GM04504 (cell line): ENCODE measurements at places on chromosomes 2 and 18.

DNA sequence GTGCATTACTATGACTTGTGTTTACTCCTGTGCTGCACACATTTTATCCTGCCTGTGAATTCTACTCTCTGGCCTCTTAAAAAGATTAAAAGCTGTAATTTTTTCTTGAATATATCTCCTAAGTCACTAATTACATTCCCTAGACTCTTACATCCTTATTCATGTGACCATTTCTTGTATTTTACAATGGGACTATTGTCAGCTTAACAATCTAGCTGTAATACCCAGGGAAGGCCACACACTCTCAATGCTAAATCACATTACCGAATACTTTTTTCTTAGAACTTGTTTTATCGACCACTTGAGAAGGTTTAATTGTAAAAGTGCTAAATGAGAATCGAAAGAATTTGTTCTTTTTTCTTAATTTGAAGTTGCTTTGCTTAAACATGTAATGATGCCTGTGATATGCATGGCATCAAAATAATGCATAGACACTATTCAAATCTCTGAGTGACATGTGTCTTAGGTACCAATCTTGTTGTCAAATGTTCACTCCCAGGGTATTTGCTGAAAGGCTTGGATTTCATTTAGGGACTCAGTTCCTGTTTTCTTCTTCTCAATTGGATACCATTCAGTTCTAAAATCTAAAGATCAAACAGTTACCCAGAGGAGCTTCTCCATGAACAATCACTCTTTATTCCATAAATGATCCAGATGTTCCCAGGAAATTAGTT is 498.5 kb downstream of the DPP10 start:
- DNase-seq: no peak

DNA sequence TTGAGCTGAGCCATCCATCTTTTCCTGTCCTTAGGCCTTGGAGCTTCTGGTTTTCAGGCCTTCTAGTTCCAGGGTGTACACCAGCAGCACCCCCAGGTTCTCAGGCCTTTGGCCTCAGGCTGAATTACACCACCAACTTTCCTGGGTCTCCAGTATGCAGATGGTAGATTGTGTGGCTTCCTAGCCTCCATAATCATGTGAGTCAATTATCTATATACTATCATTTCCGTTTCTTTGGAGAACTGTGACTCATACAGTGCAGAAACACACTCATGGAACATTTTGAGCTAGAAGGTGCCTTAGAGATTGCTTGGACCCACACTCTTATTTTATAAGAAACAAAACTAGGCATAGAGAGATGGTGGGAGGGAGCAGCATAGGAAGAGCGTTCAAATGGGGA is 167.4 kb downstream of the NCK2 start:
- DNase-seq: no peak

DNA sequence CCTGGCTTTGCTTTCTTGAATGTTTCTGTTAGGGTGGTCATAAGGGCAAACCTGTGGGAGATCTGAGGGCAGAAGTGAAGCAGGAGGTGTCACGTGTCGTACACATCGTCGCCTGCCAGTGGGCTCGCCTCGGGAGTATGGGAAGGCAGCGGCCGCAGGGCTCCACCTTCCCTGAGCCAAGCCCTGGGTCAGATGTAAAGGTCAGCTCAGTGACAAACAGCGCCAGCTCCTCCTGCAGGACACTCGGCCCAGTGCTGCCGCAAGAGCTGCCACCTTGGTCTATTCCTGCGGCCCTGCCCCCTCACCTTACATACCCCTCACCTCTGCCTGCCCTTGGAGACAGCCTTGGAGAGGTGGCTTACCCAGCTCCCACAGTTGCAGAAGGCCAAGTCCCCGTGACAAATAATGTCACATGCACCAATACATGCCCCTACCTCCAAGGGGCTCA is 64.2 kb downstream of the PSMG2 start:
- no peak for DNase-seq

DNA sequence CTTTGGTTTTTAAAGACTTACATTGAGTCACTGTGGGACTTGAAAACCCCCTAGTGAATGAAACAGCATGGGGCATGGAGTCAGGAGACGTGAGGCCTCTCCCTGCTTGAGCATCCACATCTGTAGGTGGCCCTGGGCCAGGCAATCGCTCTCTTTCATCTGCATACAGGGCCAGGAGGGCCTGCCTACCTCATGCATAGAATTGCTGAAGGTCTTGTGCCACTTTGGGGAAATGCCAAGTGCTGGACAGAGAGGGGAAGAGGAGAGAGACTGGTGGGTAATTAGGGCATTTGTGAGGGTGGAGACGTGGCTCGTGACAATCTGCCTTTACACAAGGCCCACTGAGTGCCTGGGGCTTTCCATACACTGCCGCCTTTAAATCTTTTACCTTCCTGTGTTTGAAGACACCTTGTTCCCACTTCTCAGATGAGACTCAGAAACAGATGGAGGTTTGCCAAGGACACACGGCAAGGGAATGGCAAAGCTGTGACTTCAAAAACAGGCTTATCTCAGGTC is 322.2 kb upstream of the HS6ST1 start:
- no peak for DNase-seq

DNA sequence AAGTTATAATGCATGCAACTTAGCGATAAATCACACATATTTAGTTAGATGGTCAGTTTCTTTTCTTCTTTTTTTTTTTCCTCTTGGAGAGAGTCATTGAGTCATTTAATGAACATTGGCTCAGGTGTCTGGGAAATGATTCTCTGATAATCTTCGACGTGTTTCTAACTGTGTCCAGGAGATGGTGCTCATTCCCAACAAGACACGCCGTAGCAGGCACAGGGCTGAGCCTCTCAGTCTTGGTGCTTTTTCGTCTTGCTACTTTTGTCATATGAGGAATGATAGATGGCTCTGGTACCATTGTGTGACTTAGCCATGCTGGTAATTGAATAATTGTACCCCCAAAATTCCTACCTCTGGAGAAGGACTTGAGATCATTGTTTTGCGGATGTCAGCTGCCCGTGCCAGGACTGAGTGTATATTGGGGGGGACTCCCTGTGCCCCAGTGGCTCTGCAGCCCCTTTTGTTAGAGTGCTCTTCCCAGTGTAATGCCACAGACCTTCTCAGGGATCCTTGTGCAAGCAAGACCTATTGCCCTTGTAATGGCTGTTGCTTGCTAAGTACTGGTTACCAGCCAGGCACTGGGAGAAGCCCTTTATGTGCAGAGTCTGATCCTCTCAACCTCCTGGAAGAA is 107.6 kb upstream of the CYRIA start:
- DNase-seq: peak; percentile 17

DNA sequence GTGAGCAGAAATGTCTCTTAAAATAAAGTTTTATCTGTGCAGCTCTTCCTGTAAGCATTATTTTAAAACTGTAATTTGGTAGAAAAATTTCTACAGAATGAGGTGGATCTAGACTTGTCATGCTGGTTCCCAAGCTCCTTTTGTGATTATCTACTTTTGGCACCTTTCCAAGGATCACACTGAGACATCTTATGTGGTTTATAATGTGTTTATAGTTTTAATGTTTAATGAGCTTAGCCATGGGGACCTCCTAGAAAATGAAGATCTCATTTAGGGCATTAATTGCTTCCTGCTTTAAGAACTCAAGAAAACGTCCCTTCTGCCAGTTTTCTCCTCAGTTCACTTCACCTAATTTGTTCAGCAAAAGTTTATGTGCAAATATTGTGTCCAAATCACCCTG is 468.4 kb downstream of the SUCLG1 start:
- DNase-seq: no peak

GRCh38 chr2:29290293-29291047 is 175.3 kb downstream of the CLIP4 start:
- DNase-seq: no peak

DNA sequence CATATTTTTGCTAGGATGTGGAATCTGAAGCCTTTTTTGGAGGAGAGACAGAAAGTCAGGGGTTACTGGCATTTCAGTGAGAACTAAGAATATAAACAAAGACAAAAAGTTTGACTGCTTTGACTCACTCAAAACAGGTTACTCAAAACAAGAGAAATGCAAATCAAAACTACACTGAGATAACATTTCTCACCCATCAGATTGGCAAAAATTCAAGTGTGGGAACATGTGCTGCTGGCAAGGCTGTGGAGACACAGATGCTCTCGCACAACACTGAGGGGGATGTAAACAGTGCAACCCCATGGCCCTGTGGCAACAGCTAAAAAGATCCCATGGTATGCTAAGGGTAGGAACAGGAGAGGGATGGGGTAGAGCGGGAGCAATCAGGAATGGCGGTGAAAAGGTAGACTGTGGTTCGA is 86.6 kb downstream of the DTNB start:
- no peak for DNase-seq

DNA sequence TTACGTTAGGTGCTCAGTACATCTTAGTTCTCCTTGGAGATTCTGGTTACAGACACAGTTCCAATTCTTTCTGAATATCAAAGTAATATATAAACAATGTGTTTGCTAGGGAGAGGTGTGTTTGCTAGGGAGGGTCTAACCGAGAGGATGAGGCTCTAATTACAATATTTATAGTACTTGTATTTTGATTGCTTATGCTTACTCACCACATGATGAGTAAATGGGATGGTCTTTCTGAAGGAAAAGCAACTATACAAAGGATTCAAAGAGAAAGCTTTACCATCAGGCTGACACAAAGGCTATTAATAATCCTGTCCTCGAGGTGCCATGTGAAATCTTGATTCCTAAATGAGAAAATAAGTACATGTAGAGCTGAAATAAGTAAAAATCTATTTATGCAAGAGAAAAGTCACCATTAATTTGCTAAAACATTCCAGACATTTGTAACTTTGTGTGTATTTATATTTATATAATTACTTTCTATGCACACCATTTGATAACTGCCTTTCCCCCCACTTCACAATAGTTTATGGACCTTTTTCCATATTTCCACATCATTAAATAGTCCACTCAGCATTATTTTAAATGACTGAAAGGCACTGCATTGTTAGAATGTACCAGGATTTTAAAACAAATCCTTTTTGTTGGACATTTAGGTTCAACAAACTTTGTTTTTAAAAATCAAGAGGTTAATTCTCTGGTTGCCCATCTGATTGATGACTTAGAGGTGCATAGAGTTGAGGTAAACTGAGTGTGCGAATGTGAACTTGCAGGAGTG is 94.5 kb upstream of the FN1 start:
- DNase-seq: no peak

GRCh38 chr18:61935362-61935761 is 42.6 kb upstream of the RNF152 start:
- DNase-seq: no peak

GRCh38 chr2:40219141-40219540 is 232.7 kb downstream of the SLC8A1 start:
- no peak for DNase-seq

GRCh38 chr2:168215813-168216212 is 31.6 kb downstream of the STK39 start:
- no peak for DNase-seq

DNA sequence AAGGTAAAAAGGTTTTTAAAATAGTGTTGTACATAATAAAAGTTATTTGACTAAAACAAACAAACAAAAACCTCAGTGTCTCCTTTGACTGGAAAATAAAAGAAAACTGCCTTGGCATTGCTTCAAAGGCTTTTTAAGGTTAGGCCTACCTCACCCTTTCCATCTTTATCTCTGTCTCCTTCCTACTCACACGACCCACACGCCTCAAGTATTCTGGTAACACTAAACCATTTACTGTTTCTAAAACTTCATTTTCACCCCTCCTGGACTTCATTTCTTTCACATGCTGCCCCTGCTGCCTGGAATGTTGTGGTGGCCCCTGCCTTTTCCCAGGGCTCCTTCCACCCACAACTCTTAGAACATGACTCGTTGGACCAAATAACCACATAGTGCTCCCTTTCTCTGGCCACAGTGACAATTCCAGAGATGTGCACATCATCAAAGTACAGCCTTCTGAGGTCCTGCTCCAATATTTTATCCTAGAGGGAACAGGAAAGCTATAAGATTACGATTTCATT is 54.0 kb downstream of the ERBB4 start:
- DNase-seq: no peak

DNA sequence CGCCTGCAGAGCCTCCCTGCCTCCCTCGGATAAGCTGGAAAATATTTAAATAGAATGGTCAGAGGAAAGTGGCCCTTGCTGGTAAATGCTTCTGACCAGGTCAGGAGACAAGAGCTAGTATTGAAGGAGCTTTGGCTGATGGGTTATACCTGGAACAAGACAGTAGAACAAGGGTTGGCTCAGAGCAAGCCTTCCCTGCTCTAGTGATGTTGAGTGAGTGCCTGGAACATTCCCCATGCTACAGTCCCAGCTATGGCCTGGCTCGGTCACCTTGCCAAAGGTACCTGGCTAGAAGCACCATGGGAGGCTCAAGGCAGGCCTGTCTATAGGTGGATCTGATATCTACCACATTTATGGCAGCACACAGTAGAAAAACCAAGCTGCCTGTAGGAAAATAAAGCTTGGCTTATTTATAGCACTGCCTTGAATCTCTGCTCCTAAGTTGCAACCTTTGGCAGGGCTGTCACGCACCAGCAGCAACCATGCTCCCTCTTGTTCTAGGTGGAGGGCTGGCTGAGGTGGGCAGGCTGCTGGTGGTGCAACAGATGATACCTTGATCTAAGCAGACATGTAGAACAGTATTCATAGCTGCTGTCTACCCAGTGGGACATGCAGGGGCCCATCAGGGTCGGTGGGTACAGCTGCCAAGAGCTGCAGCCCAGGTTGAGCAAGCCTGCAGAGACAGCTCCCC is 66.7 kb upstream of the BCL2L11 start:
- no peak for DNase-seq

- peak; percentile 64 for DNase-seq
These were observed 33.6 kb downstream of the GTF2A1L start for GRCh38 chr2:48651158-48651790.

- no peak for DNase-seq
These were observed 334.4 kb downstream of the AGPS start for GRCh38 chr2:177726931-177727348.

DNA sequence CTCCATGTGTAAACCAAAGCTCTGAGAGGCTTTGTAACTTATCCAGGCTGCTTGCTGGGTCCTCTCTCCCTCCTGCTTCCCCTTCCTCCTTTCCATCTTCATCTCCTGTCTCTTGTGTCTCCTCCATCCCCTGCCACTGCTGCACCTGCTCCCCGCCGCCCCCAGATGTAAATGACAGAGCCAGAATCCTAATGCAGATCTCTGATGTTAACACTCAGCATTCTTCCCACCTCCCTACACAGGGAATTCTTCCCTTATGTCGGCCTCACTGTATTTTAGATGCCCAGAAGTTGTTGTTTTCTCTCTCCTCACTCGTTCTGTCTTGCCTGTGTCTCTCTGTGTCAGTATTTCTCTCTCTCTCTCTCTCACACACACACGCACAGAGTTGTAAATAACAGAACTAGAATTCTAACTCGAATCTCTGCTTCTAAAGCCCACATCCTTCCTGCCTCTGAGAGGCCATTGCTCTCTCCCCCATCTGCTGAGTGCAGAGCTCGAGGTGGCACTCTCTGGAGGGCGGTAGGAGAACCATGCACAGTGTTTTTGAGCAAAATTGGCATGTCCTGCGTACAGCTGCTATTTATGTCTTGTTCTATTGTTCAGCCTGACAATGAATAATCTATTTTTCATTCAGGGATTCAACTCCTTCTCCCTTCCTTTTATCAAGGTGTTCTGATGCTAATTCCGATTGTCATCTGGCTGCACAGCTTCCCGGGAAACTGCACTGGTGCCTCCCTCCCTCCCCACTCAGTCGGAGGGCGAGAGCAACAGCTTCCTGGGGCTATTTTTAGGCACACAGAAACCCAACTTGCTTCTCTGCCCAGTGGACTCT is 219.9 kb downstream of the SH3RF3 start:
- no peak for DNase-seq

- DNase-seq: no peak
These were observed 123.5 kb downstream of the LAMA3 start for GRCh38 chr18:23812546-23813440.
